Activated CD4-positive, alpha-beta memory T cell treated with anti-CD3 and anti-CD28 coated beads for 36 hours (primary cell): ENCODE measurements at places on chromosomes 4 and X. TPM values are rescaled to one million over a fixed set of nuclear protein-coding genes. Genes with fewer than 3 reads are reported as not detected.

GRCh38 chr4:76800902-76801301 lies 97.0 kb downstream of the SOWAHB start:
- DNase-seq = no peak

DNA sequence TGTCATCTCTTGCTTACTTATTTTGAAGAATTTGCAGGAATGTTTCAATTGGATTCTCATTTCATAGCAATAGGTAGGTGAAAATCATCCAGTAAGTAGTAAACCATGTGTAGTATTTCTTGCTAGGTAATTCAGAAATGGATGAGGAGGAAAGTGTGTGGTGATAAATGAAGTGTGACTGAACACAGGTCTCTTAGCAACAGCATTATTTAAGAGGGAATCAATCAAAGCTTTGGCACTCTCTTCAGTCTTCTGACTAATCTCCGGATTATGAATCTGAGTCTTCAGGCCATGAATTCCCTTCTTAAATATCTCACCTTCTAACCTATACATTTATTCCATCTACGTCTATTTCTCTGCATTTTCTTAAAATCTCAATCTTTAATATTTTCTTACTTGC lies 55.8 kb upstream of the ARHGAP24 start:
- DNase-seq = no peak

The HMX1 gene
- total RNA-seq = not detected

DNA sequence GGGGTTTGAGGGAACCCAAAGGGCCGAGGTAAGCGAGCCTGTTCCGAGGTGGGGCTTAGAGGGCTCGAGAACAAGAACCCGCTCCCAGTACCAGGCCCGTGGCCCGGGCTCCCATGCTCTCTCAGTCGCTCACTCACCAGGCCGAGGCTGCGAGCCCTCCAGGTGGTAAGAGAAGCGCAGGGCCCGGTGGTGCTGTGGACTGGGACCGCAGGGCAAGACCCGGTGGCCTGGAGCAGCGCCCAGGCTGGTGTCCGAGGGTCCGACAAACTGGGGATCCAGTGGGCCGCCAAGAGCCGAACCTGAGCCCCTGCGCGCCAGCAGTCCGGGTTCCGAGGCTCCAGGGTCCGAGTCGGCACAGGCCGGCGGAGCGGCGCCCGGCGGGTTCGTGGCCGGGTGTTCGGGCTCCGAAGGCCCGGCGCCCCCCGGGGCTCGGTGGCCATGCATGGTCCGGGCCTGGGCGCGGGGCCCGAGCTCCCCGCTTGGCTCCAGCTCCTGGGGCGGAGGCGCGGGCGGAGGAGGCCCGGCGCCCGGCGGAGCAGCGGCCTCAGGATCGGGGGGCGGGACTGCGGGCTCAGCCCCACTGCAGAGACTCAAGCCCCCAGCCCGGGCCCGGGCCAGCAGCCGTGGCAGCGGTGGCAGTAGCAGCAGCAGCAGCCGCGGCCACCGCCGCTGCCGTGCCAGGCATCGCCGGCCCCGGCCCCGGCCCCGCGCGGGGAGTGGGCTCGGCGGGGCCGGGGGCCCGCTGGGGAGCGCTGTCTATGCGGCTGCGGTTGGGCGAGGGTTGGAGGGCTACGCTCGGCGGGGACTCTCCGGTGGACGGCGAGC lies 833 bp downstream of the FGD1 start:
- no peak for DNase-seq

The FOXR2 gene
- total RNA-seq = not detected

DNA sequence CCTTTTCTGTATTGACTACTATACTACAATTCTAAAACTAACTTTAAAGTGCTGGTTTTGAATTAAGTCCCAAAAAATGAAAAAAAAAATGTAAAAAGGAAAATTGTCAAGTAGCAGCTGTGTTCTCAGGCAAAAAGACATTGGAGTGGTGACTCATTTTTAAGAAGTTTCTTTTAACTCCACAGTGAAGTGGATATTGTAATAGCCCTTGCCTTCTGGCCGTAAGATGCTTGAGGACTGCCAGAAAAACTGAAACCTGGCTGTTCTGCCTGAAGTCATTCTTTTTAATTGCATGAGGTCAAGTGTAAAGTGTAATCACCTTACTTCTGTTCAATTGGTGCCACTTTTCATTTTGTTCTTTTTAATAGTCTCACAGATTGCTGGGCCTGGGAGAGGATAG lies 28.9 kb downstream of the SPANXD start:
- DNase-seq = no peak

- no peak for DNase-seq
These were observed 198.9 kb upstream of the LDB2 start for GRCh38 chr4:17097362-17097761.

- no peak for DNase-seq
These were observed 143.1 kb upstream of the BCOR start for GRCh38 chrX:40240844-40241243.

GRCh38 chrX:16145656-16146055 lies 21.6 kb upstream of the MAGEB17 start:
- no peak for DNase-seq

The MOB1B gene
- total RNA-seq = 18.6 TPM

- DNase-seq = no peak
These were observed 113.5 kb downstream of the PTTG2 start for GRCh38 chr4:38073596-38074234.

The MAGEA12 gene
- total RNA-seq = not detected

DNA sequence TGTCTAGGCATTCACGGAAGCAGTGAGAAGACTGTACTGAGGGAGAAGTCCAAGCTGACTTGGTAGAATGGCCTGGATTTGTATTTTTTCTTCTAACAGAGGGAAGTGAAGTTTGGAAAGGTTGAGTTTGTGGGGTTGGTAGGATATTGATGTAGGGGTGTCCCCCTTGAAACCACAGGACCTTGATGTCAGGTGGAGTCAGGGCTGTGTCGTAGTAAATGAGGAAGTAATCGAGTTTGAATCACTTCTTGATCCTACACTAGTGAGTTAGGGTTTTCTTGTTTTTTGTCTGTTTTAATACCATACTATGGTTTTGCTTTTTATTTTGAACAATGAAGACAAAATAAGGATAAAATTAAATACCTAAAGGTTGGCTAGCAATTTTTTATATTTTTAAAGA lies 30.1 kb upstream of the ANAPC4 start:
- no peak for DNase-seq

The FAT1 gene
- total RNA-seq = not detected

DNA sequence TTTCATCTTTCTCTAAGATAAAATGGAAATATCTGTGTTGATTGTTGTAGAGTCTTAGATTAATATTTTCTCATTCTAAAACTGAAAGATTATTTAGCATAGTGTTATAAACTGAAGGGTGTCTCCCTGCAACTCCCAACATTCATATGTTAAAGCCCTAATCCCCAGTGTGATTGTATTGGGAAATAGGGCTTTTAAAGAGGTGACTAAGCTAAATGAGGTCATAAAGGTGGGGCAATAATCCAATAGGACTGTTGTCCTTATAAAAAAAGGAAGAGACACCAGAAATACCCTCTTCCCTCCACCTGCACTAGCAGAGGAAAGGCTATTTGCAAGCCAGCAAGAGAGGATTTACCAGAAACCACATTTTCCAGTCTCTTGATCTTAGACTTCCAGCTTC lies 1626.4 kb downstream of the C4orf33 start:
- no peak for DNase-seq

GRCh38 chrX:18415386-18415785 lies 10.0 kb upstream of the CDKL5 start:
- no peak for DNase-seq

DNA sequence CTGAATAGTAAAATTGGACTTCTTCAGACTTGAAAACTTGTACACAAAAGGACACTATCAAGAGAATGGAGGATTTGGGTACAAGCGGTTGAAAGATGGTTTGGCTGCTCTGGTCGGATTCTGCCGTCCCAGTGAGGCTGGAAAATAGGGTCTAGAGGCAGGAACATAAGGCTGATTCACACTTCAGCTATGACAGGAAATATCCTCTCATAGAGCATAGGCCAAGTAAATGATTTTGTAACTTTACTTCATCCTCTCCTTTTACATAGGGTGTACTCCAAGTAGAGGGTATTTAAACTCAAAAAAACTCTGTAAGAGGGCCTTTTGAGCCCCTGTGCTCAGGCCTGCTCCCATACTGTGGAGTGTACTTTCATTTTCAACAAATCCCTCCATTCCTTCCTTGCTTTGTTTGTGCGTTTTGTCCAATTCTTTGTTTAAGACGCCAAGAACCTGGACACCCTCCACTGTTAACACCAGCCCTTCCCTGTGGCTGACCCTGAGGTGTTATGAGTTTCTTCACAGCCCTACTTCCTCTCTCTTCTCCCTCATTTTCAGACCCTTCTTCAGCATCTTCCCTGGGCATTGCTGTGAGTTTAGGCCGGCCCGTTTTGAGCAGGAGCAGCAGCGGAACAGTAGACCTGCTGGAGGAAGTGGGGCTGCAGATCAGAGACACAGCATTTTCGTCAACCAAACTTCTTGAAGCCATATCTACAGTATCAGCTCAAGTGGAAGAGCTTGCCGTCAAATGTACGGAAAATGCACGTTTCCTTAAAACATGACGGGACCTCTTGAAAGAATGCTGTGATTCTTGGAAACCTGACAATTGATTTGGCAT lies 7.2 kb downstream of the PGAM4 start:
- peak; percentile 14 for DNase-seq

GRCh38 chr4:168388890-168389289 lies 70.3 kb upstream of the DDX60 start:
- no peak for DNase-seq

The TSPAN7 gene
- total RNA-seq = 0.73 TPM

GRCh38 chrX:53039236-53039635 lies 9.4 kb upstream of the GPR173 start:
- no peak for DNase-seq

- peak; percentile 83 for DNase-seq
These were observed 882 bp upstream of the CXCR3 start for GRCh38 chrX:71619193-71619592.
